ENCODE measurements at places on chromosomes 3 and 15.
A peak's percentile ranks its signal among the peaks of the same experiment; 100 is the strongest.

DNA sequence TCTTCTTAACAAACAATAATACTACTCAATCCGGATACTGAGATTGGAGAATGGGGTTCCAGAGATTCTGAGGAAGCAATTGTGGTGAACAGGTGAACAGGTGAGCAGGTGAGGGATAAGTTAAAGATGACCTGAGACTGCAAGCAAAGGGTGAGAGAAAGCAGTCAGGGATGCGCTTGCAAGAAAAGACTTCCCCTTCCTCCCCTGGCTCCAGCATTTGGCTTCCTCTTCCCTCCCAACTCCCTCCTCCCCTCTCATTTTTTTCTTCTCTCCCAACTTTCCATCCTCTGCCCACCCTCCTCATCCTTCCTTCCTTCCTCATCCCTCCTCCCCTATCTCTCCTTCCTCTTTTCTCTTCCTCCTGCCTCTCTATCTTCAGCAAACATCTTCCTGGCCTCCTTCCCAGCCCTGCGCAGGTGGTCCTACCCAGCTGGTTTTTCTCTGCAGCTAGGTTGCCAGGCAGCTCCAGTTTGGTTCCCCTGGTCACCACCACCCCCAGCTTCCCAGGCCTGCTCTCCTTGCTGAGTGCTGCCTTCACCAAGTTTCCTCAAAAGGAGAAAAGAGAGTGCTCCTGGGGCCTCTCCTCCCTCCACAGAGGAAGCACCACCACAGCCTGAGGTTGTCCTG lies 10.4 kb upstream of the VIPR1 start:
- no peak for DNase-seq

GRCh38 chr15:86653344-86654197 lies 573.9 kb downstream of the AGBL1 start:
- DNase-seq = no peak

- peak; percentile 66 for DNase-seq
Observed at GRCh38 chr15:78950902-78951840, 6.3 kb upstream of the CTSH start.

GRCh38 chr3:189690237-189690636 lies 59.0 kb downstream of the TP63 start:
- no peak for DNase-seq

- no peak for DNase-seq
Observed at GRCh38 chr3:64163019-64163754, 62.1 kb downstream of the PRICKLE2 start.

- DNase-seq = no peak
Observed at GRCh38 chr3:7897655-7898054, 604.0 kb upstream of the LMCD1 start.

GRCh38 chr15:68232937-68233336 lies 3.4 kb upstream of the CLN6 start:
- no peak for DNase-seq

DNA sequence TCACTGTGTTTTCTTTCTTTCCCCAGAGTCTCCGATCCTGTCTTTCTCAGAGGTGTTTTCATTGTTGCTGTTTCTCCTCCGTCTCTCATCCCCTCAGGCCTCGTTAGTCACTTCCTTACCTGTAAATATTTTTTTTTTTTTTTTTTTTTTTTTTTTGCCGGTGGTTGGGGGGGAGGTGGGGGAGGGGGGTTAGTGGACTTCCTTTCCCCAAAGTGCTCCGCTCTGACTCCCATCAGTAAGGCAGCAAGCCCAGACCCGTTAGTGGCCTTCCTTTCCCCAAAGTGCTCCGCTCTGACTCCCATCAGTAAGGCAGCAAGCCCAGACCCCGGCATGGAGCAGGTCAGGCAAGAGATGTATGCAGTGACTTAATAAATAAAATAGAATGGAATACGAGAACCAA lies 97.1 kb upstream of the TNFAIP8L3 start:
- no peak for DNase-seq

- no peak for DNase-seq
Observed at GRCh38 chr3:46300461-46300789, 53.5 kb upstream of the CCR2 start.

DNA sequence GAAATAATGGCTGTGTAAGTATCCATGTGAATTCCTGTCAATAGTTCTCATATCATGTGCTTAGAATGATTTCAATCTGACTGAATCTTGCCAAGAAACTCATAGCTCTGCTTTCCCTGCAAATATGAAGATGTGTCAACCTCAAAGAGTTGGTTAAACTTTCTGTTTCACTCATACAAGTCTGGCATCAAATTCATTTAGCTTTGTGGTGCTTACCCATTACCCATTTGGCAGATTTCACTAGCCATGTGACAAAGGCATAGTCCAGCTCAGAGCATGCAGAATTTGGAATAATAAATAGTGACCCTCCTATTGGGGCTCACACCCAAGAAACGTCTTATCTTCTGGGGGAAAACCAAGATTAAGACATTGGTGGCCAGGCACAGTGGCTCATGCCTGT lies 256.6 kb upstream of the TPRG1 start:
- no peak for DNase-seq

DNA sequence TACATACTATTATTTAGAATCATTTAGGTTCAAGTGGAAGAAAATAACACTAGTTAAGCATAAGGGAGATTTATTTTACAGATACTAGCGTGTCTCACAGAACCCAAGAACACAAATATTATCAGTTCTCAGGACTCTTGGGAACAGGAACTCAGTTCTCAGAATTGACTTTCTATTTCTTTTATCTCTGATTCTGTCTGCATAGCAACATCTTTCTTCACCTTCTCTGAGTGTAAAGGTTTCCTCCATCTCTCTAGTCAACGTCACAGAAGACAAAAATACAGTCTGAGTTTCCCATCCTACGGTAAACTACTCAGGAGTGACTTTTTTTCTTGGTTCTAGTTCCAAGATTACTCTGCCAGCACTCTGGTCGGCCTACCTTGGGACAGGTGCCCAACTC lies 220.0 kb downstream of the SV2B start:
- no peak for DNase-seq

DNA sequence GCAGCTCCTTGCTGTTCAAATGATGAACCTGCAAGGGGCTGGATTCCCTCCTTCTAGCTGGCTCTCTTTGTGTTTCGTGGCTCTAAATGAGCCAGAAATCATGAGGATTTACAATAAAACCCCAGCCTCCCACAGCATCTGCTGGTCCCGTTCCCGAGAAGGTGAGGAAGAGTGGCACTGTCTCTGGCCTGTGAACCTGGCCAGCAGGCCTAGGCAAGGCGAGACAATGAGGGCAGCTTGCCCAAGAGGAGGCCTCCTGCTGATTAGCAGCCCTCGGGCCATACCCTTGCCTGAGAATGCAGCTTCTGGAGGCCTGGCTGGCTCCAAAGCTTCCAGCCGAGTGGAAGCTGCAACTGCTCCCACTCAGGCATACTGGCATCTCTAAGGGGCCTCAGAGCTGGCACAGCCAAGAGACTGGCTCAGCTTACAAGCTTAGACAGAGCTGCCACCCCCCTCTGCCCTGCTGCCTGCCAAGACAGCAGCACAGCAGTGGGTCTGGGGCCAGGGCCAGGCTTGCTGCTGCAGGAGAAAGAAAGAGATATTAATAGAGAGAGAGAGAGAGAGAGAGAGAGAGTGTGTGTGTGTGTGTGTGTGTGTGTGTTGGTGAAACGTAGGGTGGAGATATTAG lies 76.5 kb downstream of the HMG20A start:
- peak; percentile 75 for DNase-seq

GRCh38 chr3:81592101-81592500 lies 169.3 kb downstream of the GBE1 start:
- DNase-seq = peak; percentile 49

GRCh38 chr15:62021991-62022600 lies 38.2 kb downstream of the VPS13C start:
- no peak for DNase-seq

DNA sequence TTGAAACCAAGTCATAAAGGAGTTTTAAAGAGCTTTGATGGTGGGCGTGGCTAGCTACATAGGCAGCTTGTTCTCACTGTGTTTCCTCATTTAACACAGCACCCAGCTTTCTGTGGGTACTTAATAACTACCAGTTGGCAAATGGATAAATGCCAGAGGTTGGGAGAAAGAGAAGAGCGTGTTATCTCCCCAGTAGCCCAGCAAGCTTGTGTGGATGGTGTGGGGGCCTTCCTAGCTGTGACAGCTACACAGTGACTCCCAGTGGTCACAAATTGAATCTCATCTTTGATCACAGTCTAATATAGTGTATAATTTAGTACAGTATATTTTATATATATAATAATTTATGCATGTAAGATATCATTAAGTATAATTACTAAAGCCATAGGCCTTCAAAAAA lies 984.1 kb downstream of the EPHA3 start:
- DNase-seq = peak; percentile 48

GRCh38 chr15:34893967-34894366 lies 75.6 kb downstream of the AQR start:
- no peak for DNase-seq

- DNase-seq = no peak
Observed at GRCh38 chr3:123152687-123153086, 49.1 kb upstream of the SEC22A start.

GRCh38 chr3:143165211-143165610 lies 45.6 kb downstream of the CHST2 start:
- DNase-seq = no peak

GRCh38 chr15:48584090-48584811 lies 61.3 kb downstream of the FBN1 start:
- peak; percentile 83 for DNase-seq

DNA sequence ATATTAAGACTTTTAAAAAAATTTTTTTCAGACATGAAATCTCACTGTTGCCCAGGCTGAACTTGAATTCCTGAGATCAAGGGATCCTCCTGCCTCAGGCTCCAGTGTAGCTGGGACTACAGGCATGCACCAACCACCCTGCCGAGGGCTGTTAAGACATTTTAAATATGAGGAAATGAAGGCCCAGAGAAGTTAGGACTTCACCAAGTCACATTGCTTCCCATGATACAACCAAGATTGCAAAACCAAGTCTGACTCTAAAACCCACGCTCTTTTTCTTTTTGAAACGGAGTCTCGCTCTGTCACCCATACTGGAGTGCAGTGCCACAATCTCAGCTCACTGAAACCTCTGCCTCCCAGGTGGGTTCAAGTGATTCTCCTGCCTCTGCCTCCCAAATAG lies 28.0 kb downstream of the PTPN9 start:
- peak; percentile 96 for DNase-seq

DNA sequence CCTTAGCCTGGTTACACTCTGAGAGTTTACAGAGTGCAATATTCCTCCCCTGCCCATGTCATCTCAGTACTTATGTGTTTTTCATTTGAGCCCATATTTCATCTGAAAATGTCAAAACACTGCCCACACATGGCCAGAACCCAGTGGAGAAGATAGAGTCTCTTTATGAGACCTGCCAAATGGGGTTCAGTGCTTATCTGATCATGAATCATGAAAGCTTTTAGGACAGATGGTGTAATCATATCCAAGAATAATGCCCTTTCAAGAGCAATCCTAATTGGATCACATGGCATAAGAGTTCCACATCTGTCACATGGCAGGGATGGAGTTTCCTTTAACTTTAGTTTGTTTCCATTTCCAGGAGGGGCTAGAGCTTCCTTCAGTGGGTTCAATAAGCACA lies 77.2 kb upstream of the AGBL1 start:
- no peak for DNase-seq

GRCh38 chr15:68265081-68265480 lies 12.5 kb upstream of the FEM1B start:
- no peak for DNase-seq

GRCh38 chr3:108818404-108818803 lies 4.2 kb upstream of the TRAT1 start:
- peak; percentile 9 for DNase-seq

DNA sequence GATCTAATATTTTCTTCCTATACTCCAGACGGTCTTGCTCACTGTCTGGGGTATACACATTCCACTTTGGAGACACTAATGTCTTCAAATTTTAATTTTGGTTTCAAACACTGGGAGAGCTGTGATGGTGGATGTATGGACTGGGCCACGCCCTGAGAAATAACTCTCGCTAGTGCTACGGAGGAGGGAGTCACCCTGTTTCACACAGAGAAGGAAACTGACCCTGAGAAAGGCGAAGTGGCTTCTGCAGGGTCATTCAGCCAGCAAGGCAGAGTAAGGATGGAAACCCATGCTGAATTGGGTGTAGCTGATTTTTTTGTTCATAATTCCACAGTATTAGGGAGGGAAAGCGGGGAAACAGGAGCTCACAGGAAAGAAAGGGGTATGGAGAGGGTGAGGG lies 8.6 kb upstream of the SKIC8 start:
- DNase-seq = no peak

GRCh38 chr3:64161481-64161952 lies 63.7 kb downstream of the PRICKLE2 start:
- DNase-seq = no peak

- DNase-seq = no peak
Observed at GRCh38 chr3:130904491-130904890, 10.6 kb downstream of the ATP2C1 start.

DNA sequence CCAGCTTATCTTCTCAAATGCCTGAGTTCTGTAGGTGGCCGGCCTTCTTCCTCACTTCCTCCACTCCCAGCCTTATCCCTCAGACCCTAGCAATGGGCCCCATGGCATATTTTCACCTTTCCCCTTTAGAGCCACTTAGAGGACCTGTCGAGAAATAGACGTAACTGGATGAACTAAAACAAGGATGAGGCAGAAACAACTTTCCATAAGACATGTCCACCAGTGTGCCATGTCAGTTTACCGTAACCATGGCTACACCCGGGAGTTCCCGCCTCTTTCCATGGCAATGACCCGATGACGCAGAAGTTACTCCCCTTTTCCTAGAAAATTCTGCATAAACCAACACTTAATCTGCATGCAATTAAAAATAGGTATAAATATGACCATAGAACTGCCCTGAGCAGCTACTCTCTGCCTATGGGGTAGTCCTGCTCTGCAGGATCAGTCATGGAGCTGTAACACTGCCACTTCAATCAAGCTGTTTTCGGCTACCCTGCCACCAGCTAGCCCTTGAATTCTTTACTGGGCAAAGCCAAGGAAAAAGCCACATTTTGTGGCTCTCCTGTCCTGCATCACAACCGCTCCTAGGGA lies 55.1 kb upstream of the ZBTB38 start:
- no peak for DNase-seq

DNA sequence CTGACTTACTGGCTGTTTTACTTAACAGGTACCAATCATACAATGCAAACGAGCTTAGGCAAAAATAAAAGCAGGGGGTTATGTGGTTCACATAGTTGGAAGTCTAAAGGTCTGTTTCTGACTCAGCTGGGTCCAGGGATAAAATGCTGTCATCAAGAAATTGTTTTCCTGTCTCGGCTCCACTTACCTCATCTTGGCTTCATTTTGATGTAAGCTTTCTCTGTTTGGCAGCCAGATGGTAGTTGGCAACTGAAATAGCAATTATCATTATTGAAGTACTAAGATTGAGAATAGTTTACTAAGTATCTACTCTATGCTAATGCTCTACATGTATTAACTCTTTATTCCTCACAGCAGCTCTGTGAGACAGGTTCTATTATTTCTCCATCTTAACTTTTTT lies 36.8 kb upstream of the CNTN3 start:
- DNase-seq = no peak
